ENCODE measurements at places on chromosomes 4 and X. TPM values are rescaled to one million over a fixed set of nuclear protein-coding genes. Genes with fewer than 3 reads are reported as not detected.

The CXCL11 gene
- total RNA-seq, result not detected

DNA sequence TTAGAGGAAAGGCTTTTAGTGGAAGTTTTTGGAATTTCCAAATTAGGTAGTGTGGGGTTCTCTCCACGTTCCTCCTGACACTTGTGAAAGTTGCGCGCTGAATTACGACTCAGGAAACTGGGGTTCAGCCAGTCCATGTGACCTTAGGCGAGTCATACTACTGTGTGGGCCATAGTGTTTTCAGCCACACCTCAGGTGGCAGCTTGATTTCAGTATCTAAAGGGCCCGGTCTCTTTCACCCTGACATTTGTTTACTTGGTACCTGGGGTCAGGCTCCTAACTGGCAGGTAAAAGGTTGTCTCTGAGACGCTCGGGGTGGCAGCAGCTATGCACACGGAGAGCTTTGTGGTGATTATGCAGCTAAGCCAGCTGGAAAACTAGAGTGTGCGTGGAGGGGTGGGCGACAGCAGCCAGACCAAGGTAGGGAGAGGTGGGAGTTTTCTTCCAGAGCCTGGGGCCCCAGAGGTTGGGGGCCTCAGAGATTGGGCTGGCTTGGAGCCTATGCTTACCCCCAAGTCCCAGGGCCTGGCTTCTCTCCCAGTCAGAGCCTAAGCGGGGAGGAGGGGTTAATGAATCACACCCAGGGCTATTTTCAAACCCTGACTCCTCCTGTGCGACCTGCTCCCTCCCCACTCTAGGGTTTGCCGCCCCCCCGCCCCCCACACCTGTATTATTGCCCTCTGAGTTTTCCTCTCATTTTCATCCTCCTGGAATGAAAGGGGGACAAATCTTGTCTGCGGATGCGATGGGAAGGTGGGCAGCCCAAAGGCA lies 47.2 kb downstream of the STARD8 start:
- H3K27ac ChIP-seq, result no peak overlapping the region
- no peaks in the 10 kb centered on the region for H3K36me3 ChIP-seq
- H3K4me1 ChIP-seq, result peaks cover 9% of the 10 kb centered on the region
- DNase-seq, result no peak
- peak overlapping the region; percentile 33 for H3K4me3 ChIP-seq

DNA sequence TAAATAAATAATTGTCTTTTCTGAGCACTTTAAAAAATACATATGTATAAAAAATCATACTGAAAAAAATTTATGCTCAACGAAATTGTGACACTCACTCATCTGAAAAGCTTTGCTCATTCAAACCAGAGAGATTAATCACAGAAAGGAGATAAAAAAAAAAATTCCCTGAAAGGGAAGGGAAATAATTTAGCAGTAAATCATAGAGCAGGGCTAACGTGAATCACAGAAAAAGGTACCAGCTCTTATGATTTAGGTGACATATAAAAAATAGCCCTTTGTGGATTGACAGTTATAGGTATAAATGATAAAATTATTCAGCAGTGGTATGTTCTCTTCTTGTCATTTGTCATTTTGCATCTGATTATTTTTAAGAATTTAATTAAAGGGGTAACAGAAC lies 552.7 kb upstream of the TENM3 start:
- no peaks in the 10 kb centered on the region for H3K36me3 ChIP-seq
- no peak overlapping the region for H3K4me3 ChIP-seq
- no peaks in the 10 kb centered on the region for H3K27me3 ChIP-seq
- no peak overlapping the region for H3K27ac ChIP-seq
- no peak for DNase-seq
- no peaks in the 10 kb centered on the region for H3K4me1 ChIP-seq

DNA sequence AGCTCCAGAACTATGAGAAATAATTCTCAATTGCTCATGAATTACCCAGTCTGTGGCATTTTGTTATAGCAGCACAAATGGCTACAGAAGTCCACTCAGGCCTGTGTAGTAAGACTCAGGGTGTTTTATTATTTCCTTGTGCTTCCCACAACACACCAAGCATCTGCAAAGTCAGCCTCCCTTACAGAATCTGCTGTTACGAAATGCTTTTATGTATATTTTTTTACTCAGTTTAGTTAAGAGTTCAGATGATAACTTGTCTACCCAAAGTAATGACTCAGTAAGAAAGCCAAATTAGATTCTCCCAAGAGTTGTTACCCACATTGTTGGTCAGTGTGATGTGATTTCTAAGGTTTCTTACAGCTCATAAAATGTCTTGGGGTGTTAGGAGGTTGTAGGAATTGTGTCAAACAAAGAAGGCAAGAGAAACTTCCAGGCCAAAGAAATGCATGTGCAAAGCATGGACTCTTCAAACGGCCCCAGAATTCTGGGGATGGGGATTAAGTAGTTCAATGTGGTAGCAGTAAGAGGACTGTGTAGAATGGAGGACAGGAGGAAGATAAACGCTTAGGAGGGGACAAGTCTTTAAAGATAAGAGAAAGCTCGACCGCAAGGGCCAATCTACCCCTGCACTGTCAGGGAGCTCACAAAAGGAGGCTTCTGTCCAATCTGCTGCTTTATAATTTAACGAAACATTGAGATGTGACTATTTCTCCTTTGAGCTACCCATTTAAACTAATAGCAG lies 35.4 kb upstream of the TMEM184C start:
- H3K27ac ChIP-seq, result no peak overlapping the region
- no peaks in the 10 kb centered on the region for H3K36me3 ChIP-seq
- H3K27me3 ChIP-seq, result no peaks in the 10 kb centered on the region
- no peaks in the 10 kb centered on the region for H3K4me1 ChIP-seq
- DNase-seq, result no peak
- H3K4me3 ChIP-seq, result no peak overlapping the region

GRCh38 chrX:26845056-26845455 lies 618.1 kb downstream of the PPP4R3C start:
- H3K36me3 ChIP-seq, result no peaks in the 10 kb centered on the region
- no peak for DNase-seq
- no peak overlapping the region for H3K4me3 ChIP-seq
- H3K4me1 ChIP-seq, result no peaks in the 10 kb centered on the region
- H3K27me3 ChIP-seq, result no peaks in the 10 kb centered on the region
- H3K27ac ChIP-seq, result no peak overlapping the region
